ENCODE measurements at places on chromosomes 16 and 17. TPM values are rescaled to one million over a fixed set of nuclear protein-coding genes. Genes with fewer than 3 reads are reported as not detected.

- no peak for DNase-seq
Measured at GRCh38 chr17:69390795-69391501, 23.5 kb upstream of the MAP2K6 start.

Gene OXLD1
- 20.0 TPM for total RNA-seq

Gene PRAC2
- total RNA-seq: not detected

Gene SPATA22
- total RNA-seq: 1.4 TPM

DNA sequence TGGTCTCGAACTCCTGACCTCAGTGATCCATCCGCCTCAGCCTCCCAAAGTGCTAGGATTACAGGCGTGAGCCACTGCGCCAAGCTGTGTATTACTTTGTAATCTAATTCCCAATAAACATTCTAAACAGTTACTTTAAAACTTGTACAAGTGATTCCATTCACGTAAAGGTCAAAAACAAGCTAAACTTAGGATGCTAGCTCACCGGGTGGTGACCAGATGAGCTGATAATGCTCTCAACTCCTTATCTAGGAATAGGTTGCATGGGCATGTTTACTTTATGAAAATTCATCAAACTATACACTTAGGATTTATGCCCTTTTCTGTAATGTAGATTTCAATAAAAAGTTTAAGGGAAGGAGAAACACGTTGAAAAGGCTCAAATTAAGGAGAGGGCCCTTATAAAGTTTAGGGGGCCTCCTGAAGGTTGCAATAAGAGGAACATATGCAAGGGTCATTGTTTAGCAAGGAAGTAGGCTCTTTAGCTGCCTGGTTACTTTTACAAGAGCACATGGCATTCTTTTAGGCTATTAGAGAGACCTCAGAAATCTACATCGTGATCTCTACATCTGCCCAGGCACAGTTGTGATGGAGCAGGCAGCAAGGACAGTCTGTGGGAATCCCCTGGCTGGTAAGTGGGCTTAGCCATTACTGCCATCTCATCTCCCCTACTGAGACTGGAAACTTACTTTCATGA is 13.3 kb downstream of the CDR2 start:
- no peak for DNase-seq

- peak; percentile 79 for DNase-seq
Measured at GRCh38 chr16:84484579-84485254, 19.7 kb downstream of the MEAK7 start.

GRCh38 chr16:46765050-46765449 is 16.9 kb upstream of the MYLK3 start:
- no peak for DNase-seq

Gene MTSS2
- 65.7 TPM for total RNA-seq

DNA sequence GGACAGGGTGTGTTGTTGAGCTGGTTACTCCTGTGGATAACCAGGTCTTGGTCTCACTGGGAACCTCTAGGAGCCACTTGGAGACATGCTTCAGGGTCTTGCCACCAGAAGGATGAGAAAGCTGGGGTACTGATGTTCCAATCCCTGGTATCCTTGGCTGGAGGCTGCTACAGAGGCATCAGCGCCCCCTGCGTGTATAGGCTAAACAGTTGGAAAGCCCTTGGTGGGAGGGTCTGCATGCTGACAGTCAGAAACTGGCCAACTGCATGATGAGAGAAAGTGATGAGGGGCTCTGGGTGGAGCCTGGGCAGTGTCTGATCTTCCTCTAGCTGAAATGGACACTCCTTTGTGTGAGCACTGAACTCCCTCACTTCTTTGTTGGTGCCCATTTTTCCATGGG is 536.9 kb downstream of the XYLT1 start:
- DNase-seq: no peak

Gene BCAR1
- 140 TPM for total RNA-seq

Gene IST1
- total RNA-seq: 202 TPM

DNA sequence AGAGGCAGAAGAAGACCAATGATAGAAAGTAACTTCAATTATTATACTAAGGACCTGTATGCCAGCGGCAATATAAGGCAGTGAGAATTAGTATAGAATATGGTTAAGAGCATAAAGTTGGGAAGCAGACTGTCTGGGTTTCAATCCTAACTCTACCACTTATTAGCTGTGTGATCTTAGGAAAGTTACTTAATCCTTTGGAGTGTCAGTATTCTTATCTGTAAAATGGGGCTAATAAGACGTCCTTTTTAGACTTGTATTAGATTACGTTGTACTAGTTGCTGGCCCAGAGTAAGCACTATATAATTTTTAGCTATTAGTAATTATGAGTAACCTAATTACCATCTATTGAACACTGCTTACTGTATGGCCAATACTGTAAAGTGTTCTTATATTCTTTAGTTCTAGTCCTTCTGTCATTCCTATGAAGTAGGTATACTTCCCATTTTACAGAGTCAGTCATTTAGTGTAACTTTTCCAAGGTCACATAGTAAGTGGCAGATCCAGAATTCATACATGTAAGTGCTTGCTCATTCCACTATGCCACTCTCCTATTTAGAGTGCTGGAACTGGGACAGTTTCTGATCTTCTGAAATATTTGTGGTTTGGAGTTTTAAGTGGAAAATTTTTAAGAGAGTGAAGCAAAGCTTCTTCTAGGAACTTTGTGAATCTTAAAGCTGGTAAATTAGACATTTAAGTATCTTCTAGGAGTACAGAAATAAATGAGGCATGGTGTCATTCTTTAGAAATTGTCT is 22.5 kb downstream of the HEATR9 start:
- DNase-seq: no peak

Gene TMEM238L
- not detected for total RNA-seq

GRCh38 chr16:31181102-31181830 is 1.3 kb downstream of the FUS start:
- DNase-seq: peak; percentile 62

- no peak for DNase-seq
Measured at GRCh38 chr16:67425061-67425460, 5.9 kb upstream of the HSD11B2 start.

Gene SMCR8
- total RNA-seq: 10.8 TPM

Gene KRTAP4-3
- not detected for total RNA-seq

DNA sequence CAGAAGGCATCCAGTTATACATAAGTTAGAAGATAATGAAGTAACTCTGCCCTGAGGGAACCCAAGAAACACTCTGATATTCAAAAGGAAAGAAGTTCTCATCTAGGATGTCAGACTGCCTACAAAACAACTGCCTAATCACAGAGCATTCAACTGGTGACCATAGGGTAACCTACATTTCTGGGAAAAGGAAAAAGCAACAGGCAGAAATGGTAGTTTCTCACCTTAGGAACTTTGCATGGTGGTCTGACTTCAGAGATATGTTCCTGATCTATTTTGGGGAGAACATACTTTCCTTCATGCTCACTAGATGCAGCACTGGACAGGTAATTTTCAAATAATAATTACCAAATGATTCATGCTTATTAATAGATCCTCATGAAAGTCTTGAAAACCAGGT is 16.5 kb downstream of the RNF43 start:
- no peak for DNase-seq
